ENCODE measurements at places on chromosomes 5 and 9.

DNA sequence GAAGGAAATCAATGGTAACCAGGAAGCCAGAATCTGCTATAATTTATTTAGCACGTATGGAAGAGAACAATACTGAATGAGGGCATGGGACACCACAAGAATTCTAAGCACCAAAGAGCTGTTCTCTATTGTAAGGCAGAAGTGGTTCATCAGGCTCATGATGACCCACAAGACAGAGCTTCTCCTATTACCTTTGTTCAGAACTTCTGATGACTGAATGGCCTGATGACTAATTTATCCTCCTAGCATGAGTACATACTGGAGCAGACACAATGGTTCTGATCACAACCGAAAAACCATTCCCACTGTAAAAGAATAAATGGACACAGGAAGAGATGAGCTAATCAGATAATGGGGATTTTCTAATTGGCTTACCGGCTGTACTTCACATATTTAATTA, 329.8 kb upstream of the PDE4D start:
- no peak for DNase-seq

GRCh38 chr5:67315082-67315989, 118.7 kb upstream of the CD180 start:
- DNase-seq = no peak

DNA sequence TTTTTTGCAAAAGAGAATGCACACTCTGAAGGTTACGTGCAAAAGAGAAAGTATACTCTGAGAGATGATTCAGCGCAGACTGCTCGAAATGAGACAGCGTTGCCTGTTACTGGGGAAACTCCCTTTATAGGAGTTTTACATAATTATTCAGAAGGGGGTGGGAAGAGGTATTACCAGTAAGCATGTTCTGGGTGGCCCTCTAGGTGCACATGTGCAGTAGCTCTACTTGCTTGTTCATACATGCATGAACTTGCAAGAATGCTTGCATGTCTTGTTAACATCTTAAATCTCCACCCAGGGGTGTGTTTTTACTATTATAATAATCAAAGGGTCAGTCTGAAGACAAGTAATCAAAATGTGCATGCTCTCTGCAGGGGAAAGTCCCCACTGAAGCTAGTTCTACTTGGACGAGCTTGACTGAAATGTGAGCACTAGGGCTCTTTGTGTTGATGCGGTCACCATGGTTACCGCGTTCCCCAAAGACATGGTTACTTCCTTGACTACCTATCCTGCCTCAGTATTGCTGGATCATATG, 75.5 kb downstream of the SGCD start:
- no peak for DNase-seq

DNA sequence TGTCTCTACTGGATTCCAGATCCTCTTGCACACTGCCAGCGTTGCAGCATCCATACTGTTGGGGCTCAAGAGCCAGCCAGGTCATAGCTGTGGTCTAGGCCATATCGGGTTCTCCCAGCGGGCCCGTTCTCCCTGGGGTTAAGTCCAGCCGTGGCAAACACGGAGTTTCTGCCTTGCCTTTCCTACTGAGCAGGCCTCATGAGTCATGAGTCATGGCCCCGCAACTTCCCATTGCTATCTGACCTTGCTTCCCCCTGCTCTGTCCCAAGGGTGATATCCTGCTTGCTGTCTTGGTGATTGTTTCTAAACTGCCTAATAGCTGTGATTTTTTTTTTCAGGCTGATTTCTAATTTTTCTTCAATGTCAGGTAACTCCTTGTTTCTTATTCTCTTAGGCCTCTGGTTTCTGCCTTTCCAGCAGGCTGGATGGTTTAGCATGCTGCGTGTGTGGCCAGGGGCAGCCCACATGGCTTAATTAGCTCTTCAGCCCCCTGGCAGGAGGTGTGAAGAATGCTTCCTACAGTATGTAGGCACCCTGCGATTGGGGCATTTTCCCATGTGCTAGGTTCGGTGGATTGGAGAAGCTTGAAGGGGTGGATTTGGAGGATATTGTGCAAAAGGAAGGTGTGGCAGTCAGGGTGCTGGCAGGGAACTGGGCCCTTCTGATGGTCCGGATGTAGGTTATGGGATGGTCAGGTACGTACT, 18.7 kb downstream of the DAPK1 start:
- DNase-seq = no peak

DNA sequence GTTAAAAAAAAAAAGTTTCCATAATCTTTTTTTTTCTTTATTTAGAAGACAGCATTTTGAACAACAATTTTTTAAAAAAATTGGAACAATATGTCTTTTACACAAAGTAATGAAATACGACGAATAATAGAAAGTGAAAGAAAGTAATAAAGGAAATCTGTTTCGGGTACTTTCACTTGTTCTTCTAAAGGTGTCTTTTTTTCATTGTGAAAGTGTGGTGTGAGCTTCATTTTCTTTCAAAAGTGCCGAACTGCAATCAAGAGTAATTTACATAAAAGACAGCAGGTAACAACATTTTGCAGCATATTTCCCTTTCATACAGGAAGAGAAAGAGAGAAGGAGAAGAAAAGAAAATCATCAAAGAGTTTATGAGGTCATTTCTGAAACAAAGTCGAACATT, 159.7 kb upstream of the CDH12 start:
- DNase-seq = no peak

GRCh38 chr5:14685757-14686156, 21.2 kb downstream of the OTULIN start:
- peak; percentile 79 for DNase-seq

GRCh38 chr9:109440797-109441287, 57.3 kb downstream of the PTPN3 start:
- DNase-seq = peak; percentile 79

DNA sequence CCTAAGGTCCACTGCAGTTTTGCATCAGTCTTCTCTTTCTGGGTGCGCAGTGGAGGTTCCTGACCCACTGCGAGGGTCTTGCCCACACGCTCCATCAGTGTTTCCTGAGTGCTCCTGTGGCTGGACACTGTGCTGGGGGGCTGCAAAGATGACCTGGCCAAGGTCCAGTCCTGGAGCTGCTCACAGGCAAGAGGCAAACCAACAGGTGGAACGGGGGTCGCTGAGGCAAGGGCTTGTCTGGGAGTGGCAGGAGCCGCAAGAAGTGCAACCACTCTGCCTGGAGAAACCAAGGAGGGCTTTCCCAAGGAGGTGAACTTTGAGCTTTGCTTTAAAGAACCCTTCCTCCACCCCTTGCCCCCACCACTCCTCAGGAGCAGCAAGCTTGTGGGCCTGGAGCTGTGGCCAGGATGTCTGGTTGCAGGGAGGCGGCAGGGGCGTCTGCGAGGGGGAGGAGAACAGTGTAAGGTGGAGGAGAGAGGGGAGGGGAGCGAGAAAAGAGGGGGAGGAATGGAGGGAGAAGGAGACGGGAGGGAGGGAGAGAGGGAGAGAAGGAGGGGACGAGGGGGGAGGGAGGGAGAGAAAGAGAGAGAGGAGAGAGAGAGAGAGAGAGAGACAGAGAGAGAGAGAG, 444 bp upstream of the CPLX2 start:
- DNase-seq = no peak

DNA sequence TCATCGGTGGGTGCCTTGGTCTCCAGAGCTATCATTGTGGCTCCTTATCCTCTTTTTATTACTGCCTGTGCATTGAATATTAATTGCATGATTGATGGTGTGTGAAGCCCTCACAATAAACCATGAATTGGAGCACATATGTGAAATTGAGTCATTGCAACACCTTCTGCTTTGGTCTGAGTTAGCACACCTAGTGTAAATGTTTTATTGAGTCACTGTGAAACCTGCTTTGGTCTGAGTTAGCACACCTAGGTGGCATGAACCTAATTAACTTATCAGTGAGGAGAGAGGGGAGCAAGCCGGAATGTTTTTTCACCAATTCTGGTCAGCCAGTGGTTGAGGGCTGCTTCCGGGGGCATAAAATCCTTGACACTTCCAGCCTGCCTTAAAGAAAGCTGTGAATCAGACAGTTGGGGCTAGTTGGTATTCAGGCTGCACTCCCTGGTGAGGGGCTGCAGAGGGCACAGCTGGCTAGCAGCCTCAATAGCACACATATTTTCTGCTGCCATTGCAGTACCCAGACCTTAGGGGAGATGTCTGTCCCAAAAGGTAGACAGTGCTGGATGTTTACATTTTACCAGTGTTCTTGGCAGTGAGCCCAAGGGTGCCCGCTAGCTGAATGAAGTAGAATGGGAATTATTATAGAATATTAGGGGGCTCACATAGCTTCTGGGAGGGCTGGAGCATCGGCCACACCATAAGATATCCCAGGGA, 76.5 kb upstream of the GOLM1 start:
- no peak for DNase-seq

DNA sequence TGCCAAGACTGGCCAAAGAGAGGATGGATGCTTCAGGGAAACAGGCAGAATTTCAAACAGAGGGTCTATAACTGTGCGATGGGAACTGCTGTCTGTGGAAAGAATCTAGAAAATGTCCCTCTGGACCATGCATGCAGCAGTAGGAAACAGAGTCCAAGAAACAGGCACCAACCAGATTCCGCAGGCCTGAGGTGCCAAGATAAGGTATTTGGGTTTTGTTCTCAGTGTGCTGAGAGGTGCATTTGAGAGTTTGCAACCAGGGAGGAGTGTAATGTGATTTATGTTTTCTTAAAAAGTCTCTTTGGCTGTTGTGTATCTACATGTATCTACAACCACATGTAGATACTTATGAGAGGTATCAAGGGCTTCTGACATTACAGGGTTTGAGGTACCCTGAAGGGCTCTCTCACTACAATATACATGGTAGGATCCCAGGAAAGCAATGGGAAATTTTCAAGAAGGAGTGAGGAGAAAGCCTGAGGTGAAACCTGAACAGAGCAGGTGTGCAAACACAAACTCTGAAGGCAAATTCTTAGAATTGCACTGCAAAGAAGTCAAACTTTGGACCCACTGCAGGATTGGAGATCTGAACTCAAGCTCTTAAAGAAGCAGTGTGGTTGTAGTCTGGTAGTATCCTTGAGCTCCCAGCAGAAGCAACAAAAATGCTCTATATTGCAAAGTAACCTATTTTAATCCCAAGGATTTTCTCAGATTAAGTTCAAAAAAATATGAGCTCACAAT, 182.8 kb upstream of the NFIL3 start:
- no peak for DNase-seq

DNA sequence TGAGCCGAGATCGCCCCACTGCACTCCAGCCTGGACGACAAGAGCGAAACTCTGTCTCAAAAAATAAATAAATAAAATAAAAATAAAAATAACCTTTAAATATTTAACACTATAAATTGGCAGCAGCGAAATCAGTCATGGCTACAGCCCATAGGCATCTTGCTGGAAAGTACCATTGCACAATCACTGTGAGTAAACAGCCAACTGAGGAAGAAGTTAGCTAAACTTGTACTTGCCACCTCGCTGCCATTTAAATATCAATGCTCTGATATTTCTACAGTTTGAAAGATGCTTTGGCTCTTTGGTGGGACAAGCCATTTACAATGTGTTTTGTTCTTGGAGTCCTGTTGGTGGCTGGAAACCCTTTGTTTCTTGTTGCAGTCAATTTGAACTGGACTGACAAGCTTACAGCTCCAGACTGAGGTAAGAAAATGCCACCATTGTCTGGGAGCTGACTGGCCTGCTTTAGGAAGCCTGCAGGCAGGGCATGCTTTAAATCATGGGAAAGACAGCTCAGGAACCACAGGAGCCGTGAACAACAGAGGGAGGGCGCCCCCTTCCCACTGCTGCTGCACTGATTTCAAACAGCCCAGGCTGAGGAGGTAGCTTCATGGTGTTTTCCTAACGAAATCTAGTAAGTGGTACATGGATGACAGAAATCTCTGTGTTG, 322.8 kb upstream of the RFX3 start:
- DNase-seq = peak; percentile 10

DNA sequence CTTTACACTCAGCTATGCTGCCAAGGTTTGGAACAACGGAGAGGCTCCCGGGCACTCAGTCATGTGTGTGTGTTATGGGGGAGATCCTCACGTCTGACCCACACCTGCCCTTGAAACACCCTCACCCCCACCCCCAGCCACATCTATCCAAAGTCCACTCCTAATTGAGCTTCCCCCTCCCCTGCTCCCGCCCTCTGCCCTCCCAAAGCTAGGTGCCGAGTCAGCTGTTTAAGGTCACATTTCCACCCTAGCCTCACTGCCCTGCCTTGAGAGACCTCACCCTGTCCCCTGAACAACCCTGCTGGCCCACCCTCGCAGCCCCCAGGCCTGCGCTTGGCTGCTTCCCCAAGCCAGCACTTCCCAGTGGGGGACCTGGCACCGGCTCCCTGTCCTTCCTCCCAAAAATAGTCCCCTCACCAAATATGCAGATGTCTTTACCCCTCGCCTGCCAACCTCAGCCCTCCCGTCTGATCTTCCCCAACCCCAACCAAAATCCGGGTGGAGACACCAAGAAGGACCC, 36.0 kb downstream of the GLDC start:
- DNase-seq = no peak

GRCh38 chr5:141392429-141393198, at the start of gene PCDHGA8:
TSS of gene PCDHGA8 (plus strand) at chr5:141392633. CDS start at chr5:141392814, 181 bp downstream.
- no peak for DNase-seq

DNA sequence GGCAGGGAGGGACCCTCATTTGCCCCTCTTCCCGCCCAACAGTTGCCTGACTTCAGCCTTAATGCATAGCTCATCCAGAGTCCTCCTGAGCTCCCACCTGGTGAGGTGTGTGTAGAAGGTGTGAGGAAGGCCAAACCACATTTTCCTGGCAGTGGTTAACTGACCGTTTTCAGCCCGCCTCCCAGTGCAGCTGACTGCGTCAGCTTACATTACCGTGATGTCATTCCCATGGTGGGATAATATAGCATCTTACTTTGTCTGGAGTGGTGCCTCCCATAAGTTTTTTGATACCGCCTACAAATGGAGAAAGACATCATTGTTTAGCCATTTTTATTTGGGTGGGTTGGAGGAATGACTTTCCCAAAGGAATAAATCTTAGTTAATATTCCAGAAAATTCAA, 151.9 kb downstream of the C9orf152 start:
- DNase-seq = no peak

DNA sequence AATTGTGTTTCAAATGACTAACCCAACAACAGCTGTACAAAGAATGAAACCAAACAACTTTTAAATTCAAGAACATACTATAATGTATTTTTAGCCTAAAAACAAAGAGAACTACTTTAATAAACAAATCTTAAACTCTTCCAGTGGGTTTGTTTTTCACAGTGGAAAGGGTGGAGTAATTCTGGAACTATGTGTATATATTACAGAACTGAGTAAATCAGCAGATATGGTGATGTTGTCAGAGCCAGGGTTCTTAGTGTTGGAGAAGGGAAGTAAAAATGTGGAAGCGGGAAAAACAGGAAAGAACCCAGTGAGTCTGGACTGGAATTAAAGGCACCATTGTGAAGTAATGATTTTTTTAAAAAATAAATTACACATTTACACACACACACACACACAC, 144.9 kb downstream of the CDK5RAP2 start:
- DNase-seq = no peak

Measured in HTR-8/SVneo (cell line).